ENCODE measurements at places on chromosomes 6 and 20. TPM values are rescaled to one million over a fixed set of nuclear protein-coding genes. Genes with fewer than 3 reads are reported as not detected.

GRCh38 chr20:49705358-49705757, 8.3 kb downstream of the B4GALT5 start:
- peak overlapping the region; percentile 98 for H3K27ac ChIP-seq
- H3K4me1 ChIP-seq, result peaks cover 69% of the 10 kb centered on the region
- no peak overlapping the region for H3K4me3 ChIP-seq
- no peak for DNase-seq
- H3K36me3 ChIP-seq, result no peaks in the 10 kb centered on the region
- H3K27me3 ChIP-seq, result no peaks in the 10 kb centered on the region

DNA sequence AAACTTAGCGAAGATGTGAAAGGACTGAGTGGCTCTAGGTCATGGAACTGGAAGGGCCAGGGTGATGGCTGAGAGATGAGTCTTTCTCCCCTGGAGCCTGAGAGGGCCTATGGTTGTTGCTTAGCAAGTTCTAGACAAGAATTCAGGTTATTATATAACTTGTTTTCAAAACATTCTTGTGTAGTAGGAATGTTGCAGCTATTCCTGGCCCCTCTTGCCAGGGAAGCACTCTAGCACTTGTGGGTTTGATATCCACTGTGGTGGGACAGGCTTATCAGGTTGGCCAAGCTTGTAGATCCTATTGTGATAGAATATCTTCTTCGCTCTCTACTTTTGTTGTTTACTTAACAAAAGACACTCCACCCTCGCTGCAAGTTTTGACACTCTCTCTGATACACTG, 211.8 kb upstream of the CITED2 start:
- no peaks in the 10 kb centered on the region for H3K27me3 ChIP-seq
- no peak overlapping the region for H3K27ac ChIP-seq
- no peak for DNase-seq
- peaks cover 37% of the 10 kb centered on the region for H3K4me1 ChIP-seq
- H3K4me3 ChIP-seq, result no peak overlapping the region
- no peaks in the 10 kb centered on the region for H3K36me3 ChIP-seq

DNA sequence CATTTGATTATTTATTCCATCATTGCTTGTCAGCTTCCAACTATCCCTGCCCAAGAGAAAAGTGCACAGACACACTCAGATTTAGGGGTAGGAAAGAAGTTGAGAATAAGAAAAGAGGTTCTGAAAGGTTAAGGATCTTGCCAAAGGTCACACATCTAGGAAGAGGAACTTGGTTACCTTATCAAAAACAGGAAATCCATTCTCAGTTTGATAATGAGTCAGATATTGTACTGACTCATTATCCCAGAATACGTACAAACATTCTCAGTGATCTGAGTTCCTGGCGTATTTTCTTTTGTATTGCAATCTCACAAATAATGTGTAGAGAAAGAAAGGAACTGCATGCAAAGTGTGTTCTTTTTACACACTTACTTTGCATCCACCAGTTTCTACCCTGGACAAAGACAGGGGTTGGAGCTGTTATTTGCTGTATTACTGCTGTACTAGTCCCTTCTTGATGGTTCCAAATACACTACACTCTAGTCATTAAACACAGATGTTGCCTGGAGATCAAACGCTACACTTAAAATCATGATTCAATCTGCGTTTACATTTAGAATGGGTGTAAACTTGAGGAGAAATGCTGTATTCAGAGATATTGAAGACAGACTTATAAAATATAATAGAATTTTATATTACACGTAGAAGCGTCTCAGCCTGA, 545.7 kb downstream of the PRKN start:
- H3K27me3 ChIP-seq, result no peaks in the 10 kb centered on the region
- no peak overlapping the region for H3K4me3 ChIP-seq
- no peak for DNase-seq
- peaks cover 12% of the 10 kb centered on the region for H3K4me1 ChIP-seq
- no peaks in the 10 kb centered on the region for H3K36me3 ChIP-seq

GRCh38 chr6:140572867-140573266, 1198.4 kb upstream of the CITED2 start:
- no peak overlapping the region for H3K4me3 ChIP-seq
- DNase-seq, result no peak
- no peaks in the 10 kb centered on the region for H3K36me3 ChIP-seq
- H3K27ac ChIP-seq, result no peak overlapping the region
- H3K27me3 ChIP-seq, result no peaks in the 10 kb centered on the region
- no peaks in the 10 kb centered on the region for H3K4me1 ChIP-seq

The AGPAT4 gene
- total RNA-seq, result 0.61 TPM

DNA sequence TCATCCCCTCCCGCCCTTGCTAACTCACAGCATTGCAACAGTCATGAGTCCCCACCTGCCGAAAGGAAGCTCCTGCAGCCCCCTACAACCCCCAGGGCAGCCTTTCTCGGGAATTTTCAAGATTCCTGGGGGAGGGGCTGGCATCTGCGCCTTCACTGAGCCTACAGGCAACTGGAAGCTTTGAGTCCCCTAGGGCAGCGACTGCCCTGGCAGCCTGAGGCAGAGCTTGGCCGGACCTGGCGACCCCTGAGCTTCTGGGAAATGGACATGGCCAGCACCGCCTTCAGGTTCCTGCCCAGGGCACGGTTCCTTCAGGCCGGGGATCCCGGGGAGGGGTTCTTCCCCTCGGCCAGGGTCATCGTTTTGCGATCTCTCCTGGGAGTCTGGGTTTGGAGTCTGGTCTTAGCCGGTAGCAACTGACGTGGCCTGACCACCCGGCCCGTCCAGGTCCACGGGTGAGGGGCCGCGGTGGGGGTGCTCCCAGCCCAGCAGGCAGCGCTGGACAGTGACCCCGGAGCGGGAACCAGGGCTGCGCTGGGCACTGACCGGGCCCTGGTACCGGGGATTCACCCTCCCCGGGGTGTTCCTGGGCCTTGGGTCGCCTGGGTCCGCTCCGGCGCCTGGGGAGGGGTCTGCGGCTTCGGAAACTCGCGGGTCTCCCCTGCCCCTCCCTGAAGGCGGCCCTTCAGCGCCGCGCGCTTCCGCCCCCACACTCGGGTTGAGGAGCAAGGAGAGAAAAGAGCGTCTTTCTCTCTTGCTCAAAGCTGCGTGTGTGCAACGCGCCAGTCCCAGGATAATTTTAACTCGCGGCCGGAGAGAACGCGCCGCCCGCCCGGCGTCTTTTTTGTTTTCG, 593 bp upstream of the COL9A3 start:
- no peak overlapping the region for H3K27ac ChIP-seq
- H3K27me3 ChIP-seq, result peaks cover 44% of the 10 kb centered on the region
- H3K4me1 ChIP-seq, result peaks cover 20% of the 10 kb centered on the region
- H3K4me3 ChIP-seq, result peak overlapping the region; percentile 24
- DNase-seq, result no peak

GRCh38 chr20:17023806-17024205, 203.0 kb upstream of the PCSK2 start:
- H3K27me3 ChIP-seq, result no peaks in the 10 kb centered on the region
- no peaks in the 10 kb centered on the region for H3K4me1 ChIP-seq
- H3K36me3 ChIP-seq, result no peaks in the 10 kb centered on the region
- no peak for DNase-seq
- no peak overlapping the region for H3K4me3 ChIP-seq
- no peak overlapping the region for H3K27ac ChIP-seq

The SPDEF gene
- total RNA-seq, result 0.16 TPM

DNA sequence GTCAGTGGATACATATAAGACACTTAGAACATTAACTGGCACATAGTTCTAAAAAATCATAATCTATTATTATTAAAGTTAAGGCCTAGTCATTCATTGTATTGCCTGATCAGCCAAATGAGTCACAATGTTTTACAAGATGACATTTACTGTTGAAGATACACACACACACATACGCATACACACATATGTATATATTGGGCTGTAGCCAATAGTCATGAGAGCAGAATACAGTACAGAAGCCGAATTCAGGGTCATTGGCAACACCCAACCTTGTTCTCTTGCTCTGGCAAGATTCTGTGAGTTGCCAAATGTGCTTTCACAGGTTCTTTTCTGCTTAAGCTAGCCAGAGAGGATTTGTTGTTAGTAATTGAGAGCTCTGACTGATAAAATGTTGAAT, 922.8 kb upstream of the MAP3K7 start:
- no peaks in the 10 kb centered on the region for H3K27me3 ChIP-seq
- no peak for DNase-seq
- no peak overlapping the region for H3K4me3 ChIP-seq
- no peaks in the 10 kb centered on the region for H3K4me1 ChIP-seq

GRCh38 chr6:21103626-21104224, 489.8 kb upstream of the SOX4 start:
- no peak overlapping the region for H3K4me3 ChIP-seq
- no peaks in the 10 kb centered on the region for H3K36me3 ChIP-seq
- DNase-seq, result no peak
- no peaks in the 10 kb centered on the region for H3K27me3 ChIP-seq
- no peak overlapping the region for H3K27ac ChIP-seq

The RBBP9 gene
- 17.5 TPM for total RNA-seq

- H3K4me1 ChIP-seq, result no peaks in the 10 kb centered on the region
- H3K4me3 ChIP-seq, result no peak overlapping the region
- no peaks in the 10 kb centered on the region for H3K27me3 ChIP-seq
- DNase-seq, result no peak
These were observed 47.3 kb upstream of the FYN start for GRCh38 chr6:111920578-111920977.

The PEX3 gene
- total RNA-seq, result 11.4 TPM

GRCh38 chr20:50276119-50277063, 85.8 kb downstream of the CEBPB start:
- H3K4me3 ChIP-seq, result no peak overlapping the region
- H3K27ac ChIP-seq, result peak overlapping the region; percentile 96
- H3K4me1 ChIP-seq, result peaks cover 44% of the 10 kb centered on the region
- H3K36me3 ChIP-seq, result no peaks in the 10 kb centered on the region
- DNase-seq, result no peak

GRCh38 chr6:31702405-31702818, 712 bp downstream of the ABHD16A start:
- H3K4me3 ChIP-seq, result peak overlapping the region; percentile 65
- no peaks in the 10 kb centered on the region for H3K36me3 ChIP-seq
- no peaks in the 10 kb centered on the region for H3K27me3 ChIP-seq
- DNase-seq, result no peak
- H3K4me1 ChIP-seq, result peaks cover 22% of the 10 kb centered on the region

GRCh38 chr6:11601776-11602605, 64.4 kb downstream of the TMEM170B start:
- no peak for DNase-seq
- H3K27me3 ChIP-seq, result no peaks in the 10 kb centered on the region
- H3K36me3 ChIP-seq, result no peaks in the 10 kb centered on the region
- no peak overlapping the region for H3K27ac ChIP-seq
- peaks cover 22% of the 10 kb centered on the region for H3K4me1 ChIP-seq
- no peak overlapping the region for H3K4me3 ChIP-seq

GRCh38 chr6:109720311-109720710, 29.2 kb downstream of the FIG4 start:
- peaks cover 18% of the 10 kb centered on the region for H3K36me3 ChIP-seq
- H3K4me1 ChIP-seq, result no peaks in the 10 kb centered on the region
- H3K27me3 ChIP-seq, result no peaks in the 10 kb centered on the region
- H3K27ac ChIP-seq, result no peak overlapping the region
- H3K4me3 ChIP-seq, result no peak overlapping the region
- no peak for DNase-seq

DNA sequence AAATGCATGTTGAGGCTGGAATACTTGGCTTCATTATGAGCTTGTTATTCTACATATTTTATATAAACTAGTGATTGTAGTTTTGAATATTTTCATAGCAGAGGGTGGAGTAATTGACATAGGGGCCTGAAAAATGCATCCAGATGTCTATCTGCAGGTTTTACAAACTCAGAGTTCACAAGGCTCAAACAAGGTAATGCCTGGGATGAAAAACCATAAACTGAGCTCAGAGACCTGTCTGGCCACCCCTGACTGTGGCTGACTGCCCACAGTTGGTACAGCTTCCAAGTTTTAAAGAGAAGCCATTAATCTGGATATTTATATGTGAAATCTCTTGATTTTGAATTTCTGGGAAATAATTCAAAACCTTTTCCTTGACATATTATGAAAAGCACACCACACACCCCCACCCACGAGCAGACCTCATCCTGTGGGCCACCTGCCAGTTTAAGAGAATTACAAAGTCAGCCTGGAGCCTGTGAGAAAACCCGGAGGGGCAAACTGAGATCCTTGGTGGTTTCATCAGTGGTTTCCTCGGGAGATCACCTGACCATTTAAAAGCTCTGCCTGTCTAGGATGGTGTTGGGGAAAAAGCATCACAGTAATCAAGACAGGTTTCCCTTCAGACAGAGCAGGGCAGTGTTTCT, 230.1 kb downstream of the SAMD5 start:
- no peaks in the 10 kb centered on the region for H3K36me3 ChIP-seq
- no peaks in the 10 kb centered on the region for H3K27me3 ChIP-seq
- no peak overlapping the region for H3K27ac ChIP-seq

DNA sequence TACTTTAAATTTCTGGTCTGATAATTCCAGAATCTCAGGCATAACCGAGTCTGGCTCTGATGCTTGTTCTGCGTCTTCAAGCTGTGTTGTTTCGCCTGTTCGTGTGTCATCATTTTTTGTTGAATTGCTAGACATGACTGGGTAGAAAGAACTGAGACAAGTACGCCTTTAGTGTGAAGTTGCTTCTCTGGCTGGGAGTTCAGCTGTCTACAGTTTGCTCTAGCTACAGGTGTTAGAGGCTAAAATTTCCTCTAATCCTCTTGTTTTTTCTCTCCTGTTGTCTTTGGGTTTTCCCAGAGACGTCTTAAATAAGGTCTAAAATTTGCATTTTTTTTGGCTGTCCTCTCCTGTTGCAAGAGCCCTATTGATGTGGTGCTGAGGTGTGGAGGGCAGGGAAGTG, 100.3 kb downstream of the FAM50B start:
- no peak overlapping the region for H3K4me3 ChIP-seq
- no peaks in the 10 kb centered on the region for H3K4me1 ChIP-seq
- DNase-seq, result no peak
- no peak overlapping the region for H3K27ac ChIP-seq

- no peaks in the 10 kb centered on the region for H3K27me3 ChIP-seq
- H3K36me3 ChIP-seq, result no peaks in the 10 kb centered on the region
- no peak overlapping the region for H3K4me3 ChIP-seq
- no peaks in the 10 kb centered on the region for H3K4me1 ChIP-seq
- no peak overlapping the region for H3K27ac ChIP-seq
- DNase-seq, result no peak
These were observed 49.1 kb downstream of the RFPL4B start for GRCh38 chr6:112396221-112396620.

DNA sequence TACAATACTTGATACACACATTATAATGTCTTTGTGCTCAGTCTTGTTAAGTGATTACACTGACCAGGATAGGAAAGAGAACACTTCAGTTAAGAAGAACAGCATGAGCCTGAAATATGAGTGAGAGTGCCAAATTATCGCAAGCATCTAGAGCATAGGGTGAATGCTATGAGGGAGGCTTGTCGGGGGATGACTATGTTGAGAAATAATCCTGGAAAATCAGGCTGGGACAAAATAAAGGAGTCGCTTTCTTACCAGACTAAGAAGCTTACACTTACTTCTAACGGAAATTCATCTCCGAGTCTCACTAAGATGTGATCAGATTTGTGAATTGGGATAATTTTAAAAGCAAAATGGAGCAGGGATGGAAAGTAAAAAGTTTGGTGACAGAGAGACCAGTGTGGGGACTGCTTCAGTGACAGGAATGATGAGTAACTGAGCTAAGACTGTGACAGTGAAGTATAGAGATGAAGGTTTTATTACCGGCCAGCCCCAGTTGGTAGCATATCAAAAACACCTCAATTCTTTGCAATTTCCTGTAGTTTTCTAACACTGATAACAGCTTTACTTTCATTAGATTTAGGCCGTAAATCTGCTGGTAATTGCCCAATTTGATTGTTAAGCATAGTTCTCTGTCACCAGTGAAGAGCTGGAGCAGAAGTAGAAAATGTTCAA, 48.4 kb upstream of the DEFB112 start:
- no peaks in the 10 kb centered on the region for H3K4me1 ChIP-seq
- DNase-seq, result no peak
- H3K27me3 ChIP-seq, result no peaks in the 10 kb centered on the region
- no peaks in the 10 kb centered on the region for H3K36me3 ChIP-seq

Measured in gastrocnemius medialis (tissue), 4 donors.